ENCODE measurements at places on chromosomes 6 and 20. TPM values are rescaled to one million over a fixed set of nuclear protein-coding genes. Genes with fewer than 3 reads are reported as not detected.

RIMS4 gene
- total RNA-seq, result not detected

DNA sequence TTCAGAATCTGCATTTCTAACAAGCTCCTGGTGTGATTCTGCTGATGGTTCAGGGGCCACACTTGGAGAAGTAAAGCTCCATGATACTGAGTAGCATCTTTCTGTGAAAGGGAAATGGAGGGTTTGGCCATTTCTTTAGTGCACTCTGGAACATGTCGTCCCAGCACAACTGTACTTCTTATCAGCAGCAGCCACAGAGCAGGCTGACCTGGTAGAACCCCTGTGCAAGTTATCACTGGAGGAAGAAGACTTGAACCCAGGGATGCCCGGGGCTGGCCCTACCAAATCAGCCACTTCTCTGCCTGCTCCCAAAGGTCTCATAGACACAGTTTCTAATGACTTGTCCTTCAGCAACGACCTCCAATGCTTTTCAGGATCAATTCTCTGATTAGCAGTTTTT lies 354.7 kb upstream of the PLCB4 start:
- H3K4me3 ChIP-seq, result no peak overlapping the region
- DNase-seq, result no peak
- no peaks in the 10 kb centered on the region for H3K4me1 ChIP-seq
- no peaks in the 10 kb centered on the region for H3K27me3 ChIP-seq
- H3K36me3 ChIP-seq, result no peaks in the 10 kb centered on the region

PXDC1 gene
- 0.25 TPM for total RNA-seq

GRCh38 chr6:96016334-96017069 lies 728 bp downstream of the FUT9 start:
- no peak for DNase-seq
- H3K27ac ChIP-seq, result no peak overlapping the region
- H3K36me3 ChIP-seq, result no peaks in the 10 kb centered on the region
- no peaks in the 10 kb centered on the region for H3K27me3 ChIP-seq
- no peaks in the 10 kb centered on the region for H3K4me1 ChIP-seq

PMEPA1 gene
- 8.7 TPM for total RNA-seq

FAM162B gene
- total RNA-seq, result not detected

DNA sequence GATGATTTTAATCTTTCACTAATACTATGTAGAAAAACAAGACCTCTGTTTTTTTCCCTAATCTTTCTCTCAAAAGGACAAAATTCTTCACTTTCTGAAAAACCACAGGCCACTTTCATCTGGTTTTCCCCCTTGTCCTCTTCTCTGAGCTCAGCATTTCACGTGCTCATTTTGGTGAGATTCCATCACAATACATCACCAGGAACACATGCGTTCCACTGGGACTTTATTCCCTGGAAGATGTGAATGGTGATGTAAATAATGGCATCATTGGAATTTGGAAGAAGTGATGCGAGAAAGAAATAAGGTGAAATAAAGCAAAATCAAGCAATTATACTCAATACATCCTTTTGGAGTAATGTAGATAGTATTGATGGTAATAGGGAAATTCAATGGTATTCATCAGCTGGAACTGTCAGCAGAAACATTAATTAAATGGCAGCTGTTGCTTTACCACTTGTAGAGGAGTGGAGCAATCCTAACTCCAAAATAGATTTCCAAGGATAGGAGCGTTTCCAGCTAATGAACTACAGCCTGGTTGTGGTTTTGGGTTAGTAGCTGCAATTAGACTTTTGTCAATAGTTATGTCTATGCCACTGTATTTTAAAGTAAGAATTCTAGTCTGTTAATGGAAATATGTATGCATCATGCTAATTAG lies 11.5 kb downstream of the FILIP1 start:
- no peaks in the 10 kb centered on the region for H3K36me3 ChIP-seq
- DNase-seq, result no peak
- no peaks in the 10 kb centered on the region for H3K4me1 ChIP-seq

RBM24 gene
- total RNA-seq, result not detected

SLC26A8 gene
- not detected for total RNA-seq

DNA sequence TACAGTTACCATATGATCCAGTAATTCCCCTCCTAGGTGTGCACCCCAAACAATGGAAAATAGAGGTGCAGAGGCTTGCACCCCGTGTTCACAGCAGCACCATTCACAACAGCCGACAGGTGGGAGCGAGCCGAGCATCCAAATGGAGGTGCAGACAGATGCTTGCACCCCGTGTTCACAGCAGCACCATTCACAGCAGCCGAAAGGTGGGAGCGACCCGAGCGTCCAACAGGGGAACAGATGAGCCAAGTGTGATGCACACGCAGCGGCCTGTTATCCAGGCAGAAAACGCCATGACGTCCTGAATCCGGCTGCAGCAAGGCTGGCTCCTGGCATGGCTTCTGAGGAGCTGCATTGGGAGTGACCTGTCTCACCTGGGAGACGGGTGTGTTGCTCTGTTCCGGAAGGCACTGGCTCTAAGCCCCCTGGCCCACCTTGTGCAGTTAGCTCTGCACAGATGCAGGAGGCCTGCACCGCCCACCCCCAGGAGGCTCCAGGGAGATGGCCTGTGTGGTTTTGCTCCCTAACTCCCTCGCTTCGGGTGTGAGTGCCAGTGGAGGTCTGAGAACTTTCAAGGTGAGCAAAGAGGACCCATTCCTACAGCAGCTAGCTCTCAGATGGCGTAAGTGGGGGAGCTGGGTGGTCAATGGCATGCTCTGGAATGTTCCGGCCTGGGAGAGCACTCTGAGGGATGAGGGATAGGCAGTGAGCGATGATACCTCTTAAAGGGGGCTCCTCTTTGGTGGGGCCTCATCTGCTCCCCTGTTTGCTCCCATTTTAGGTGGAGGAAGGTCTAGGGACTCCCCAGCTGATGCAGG lies 47.8 kb upstream of the FRMD1 start:
- no peaks in the 10 kb centered on the region for H3K27me3 ChIP-seq
- no peak overlapping the region for H3K27ac ChIP-seq
- DNase-seq, result no peak
- no peaks in the 10 kb centered on the region for H3K4me1 ChIP-seq

- no peaks in the 10 kb centered on the region for H3K36me3 ChIP-seq
- H3K4me3 ChIP-seq, result no peak overlapping the region
- no peaks in the 10 kb centered on the region for H3K4me1 ChIP-seq
- peaks cover 5% of the 10 kb centered on the region for H3K27me3 ChIP-seq
- H3K27ac ChIP-seq, result no peak overlapping the region
- no peak for DNase-seq
Measured at GRCh38 chr20:51021067-51022025, 1.6 kb downstream of the KCNG1 start.

DNA sequence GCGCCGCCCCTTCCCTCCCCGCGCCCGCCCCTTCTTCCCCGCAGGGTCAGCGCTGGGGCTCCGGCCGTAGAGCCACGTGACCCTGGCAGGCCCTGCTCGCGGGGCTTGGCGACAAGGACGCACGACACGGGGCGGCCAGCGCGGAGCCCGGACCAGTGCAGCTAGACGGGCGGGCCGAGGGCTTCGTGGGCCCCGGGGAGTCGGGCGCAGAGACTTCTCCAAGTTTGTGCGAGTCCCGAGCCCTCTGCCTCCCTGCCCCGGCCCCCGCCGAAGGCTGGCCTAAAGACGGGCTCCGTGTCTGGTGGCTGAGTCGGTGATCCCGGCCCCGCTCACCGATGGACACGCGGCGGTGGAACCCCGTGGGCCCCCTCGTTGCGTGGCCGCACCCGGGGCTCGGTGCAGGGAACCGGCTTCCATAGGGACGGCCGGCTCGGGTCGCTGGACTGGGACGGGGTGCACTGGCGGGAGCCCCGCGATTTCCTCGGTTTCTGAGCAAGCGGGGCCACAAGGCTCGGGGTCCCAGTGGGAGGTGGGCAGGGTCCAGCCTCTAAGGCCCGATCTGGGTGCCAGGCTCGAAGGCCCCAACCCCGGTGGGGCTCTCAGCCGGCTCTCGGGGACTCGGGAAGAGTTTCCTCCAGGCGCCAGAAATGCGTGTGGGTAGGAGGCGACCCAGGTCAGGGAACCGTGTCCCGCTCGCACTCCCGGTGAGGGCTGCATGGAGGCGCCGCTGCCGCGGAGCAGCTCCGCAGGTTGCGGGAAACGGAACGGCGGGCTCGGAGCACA lies 452 bp upstream of the GATA5 start:
- no peak overlapping the region for H3K4me3 ChIP-seq
- DNase-seq, result no peak
- H3K27me3 ChIP-seq, result no peaks in the 10 kb centered on the region
- H3K27ac ChIP-seq, result no peak overlapping the region

DNA sequence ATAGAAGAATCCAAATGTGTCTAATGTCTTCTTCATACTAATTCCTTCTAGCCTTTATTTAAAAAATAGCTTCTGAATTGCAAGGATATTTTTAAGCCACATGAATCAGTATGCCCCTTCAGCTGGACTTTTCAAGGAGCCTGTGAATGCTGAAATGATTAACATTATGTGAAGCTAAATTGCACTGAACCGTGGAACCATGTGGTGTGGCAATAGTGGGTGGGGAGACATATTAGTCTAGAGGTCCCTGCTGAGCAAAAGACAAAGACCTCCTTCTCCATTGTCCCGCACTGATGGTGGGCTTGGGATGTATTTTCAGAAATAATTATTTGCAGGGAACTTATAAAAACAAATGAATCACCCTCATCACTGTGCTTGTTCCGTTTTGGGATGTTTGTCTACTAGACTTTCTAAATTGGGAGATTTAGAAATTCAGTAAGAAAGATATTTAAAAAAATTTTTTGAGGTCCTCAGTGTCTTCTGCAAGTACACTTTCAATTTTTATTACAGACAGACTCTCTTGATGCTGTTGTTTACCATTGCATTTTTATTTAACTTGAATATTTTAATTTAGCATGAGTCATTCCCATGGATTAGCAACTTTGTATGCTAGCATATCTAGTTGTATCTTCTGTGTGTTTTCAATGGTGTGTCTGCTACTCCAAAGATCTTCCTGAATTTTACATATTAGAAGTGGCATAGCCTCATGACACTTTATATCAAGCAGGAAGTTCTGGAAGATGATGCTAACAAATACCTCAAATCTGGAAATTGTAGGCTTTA lies 238.1 kb downstream of the LAMA2 start:
- H3K4me3 ChIP-seq, result no peak overlapping the region
- H3K27me3 ChIP-seq, result no peaks in the 10 kb centered on the region
- H3K36me3 ChIP-seq, result no peaks in the 10 kb centered on the region
- no peak overlapping the region for H3K27ac ChIP-seq

DNA sequence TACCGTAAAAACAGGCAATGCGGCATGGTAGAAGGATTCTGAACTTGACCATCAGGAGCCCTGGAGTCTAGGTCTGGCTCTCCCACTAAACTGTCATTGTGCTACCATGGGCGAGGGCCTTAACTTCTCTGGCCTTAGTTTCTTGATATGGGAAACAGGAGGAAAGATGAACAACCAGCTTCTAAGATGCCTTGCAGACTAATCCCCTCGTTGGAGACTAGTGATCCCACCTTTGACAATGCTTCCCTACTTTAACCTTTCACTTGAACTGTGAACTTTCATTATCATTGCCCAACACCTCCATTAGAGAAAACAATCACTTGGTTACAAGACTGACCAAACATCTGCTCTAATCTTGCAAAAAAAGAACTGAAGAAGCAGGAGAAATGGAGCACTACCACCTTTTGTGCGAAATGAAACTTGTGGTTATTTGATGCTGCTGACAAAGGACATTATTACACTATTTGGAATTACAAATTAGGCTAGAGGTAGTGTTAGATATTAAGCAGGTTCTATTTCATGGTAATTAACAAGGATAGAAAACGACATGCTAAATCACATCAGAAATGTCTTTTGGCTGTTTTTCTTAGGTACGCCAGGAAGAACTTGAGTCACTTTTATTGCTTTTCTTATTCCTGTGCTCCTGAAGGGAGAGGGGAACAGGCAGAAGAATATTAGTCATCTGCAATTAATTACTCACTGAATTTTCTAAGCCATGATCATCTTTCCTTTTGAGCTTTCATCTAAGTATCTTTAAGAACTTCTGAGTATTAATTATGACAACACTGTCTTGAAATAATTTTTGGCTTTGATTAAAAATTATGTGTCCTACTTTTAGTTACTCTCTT lies 39.1 kb upstream of the ARHGAP18 start:
- no peak for DNase-seq
- peaks cover 45% of the 10 kb centered on the region for H3K4me1 ChIP-seq
- H3K27me3 ChIP-seq, result no peaks in the 10 kb centered on the region
- peak overlapping the region; percentile 69 for H3K27ac ChIP-seq
- H3K36me3 ChIP-seq, result no peaks in the 10 kb centered on the region

- no peaks in the 10 kb centered on the region for H3K27me3 ChIP-seq
- H3K36me3 ChIP-seq, result no peaks in the 10 kb centered on the region
- H3K27ac ChIP-seq, result no peak overlapping the region
- no peak for DNase-seq
Measured at GRCh38 chr6:161949531-161949930, 675.7 kb upstream of the AGPAT4 start.

- H3K4me1 ChIP-seq, result peaks cover 9% of the 10 kb centered on the region
- no peak overlapping the region for H3K4me3 ChIP-seq
- H3K27me3 ChIP-seq, result no peaks in the 10 kb centered on the region
Measured at GRCh38 chr20:47612670-47613069, 111.0 kb downstream of the NCOA3 start.

DPPA5 gene
- not detected for total RNA-seq

DNA sequence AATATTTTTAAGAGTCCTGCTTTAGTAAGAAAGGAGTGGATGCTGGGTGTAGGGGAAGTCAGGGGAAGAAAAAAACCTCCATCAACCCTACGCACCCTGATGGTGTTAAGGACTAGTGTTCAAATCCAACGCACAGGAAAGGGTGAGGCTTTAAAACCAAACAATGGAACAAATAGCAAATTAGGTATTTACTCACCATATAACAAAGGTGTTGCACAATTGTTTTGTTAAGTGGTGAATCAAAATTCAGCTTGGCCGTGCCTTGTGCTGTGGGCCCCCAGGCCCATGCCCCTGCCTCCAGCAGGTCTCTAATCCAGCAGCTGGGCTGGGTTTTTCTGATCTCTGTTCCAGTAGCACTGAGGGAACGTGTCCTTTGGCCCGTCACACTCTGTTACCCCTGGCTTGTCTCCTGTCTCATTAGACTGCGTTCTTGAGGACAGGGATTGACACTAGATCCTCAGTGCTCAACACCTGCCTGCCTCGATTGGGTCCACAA lies 11.8 kb downstream of the FAM83D start:
- H3K27ac ChIP-seq, result no peak overlapping the region
- no peak for DNase-seq
- no peaks in the 10 kb centered on the region for H3K4me1 ChIP-seq
- no peaks in the 10 kb centered on the region for H3K27me3 ChIP-seq
- H3K36me3 ChIP-seq, result no peaks in the 10 kb centered on the region

TSHZ2 gene
- 84.5 TPM for total RNA-seq

GRCh38 chr6:4653141-4653540 lies 123.1 kb upstream of the CDYL start:
- no peak overlapping the region for H3K27ac ChIP-seq
- H3K36me3 ChIP-seq, result no peaks in the 10 kb centered on the region
- no peaks in the 10 kb centered on the region for H3K27me3 ChIP-seq
- H3K4me3 ChIP-seq, result no peak overlapping the region
- DNase-seq, result no peak
- no peaks in the 10 kb centered on the region for H3K4me1 ChIP-seq
